ENCODE measurements at places on chromosomes 2 and 18. TPM values are rescaled to one million over a fixed set of nuclear protein-coding genes. Genes with fewer than 3 reads are reported as not detected.

Gene DIS3L2
- 27.8 TPM for total RNA-seq

Gene IGFBP5
- total RNA-seq, result not detected

Gene FBXO48
- total RNA-seq, result 1.2 TPM

Gene CCDC85A
- total RNA-seq, result not detected

Gene NAT8
- not detected for total RNA-seq

Gene HDAC4
- 45.9 TPM for total RNA-seq

GRCh38 chr2:171409436-171409971, 24.3 kb downstream of the METTL8 start:
- no peak for DNase-seq

DNA sequence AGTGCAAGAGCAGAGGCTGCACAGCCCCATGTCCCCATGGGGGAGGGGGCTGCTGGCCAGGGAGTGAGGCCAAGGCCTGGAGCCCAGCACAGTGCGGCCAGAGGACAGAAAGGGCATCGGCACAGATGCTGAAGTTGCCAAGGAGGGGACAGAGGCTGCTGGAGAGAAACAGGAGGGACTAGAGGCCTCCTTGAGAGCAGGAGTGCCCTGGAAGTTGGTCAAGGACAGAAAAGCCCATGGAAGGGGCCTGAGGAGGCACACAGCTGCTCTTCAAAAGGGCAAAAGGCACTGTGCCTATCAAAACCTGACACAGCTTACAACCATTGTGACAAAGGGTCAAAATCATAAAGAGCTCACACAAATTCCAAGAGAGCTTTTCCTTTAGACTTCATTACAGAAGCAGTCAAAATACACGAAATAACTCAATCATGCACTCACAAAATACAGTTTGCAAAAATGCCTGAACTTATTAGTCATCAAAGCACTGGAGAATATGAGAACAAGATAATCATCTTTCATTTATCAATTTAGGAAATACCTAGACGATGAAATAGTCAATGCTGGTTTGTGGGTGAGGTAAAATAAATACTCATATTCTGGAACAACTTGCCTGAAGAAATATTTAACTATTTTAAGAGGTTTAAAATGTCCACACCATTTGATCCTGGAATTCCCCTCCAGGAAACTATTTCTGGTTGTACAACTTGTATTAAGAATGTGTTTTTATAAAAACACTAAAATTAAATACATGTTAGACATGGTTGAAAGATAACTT, 79.6 kb downstream of the USP40 start:
- DNase-seq, result no peak

GRCh38 chr2:130787841-130788240, 32.5 kb downstream of the AMER3 start:
- DNase-seq, result no peak

DNA sequence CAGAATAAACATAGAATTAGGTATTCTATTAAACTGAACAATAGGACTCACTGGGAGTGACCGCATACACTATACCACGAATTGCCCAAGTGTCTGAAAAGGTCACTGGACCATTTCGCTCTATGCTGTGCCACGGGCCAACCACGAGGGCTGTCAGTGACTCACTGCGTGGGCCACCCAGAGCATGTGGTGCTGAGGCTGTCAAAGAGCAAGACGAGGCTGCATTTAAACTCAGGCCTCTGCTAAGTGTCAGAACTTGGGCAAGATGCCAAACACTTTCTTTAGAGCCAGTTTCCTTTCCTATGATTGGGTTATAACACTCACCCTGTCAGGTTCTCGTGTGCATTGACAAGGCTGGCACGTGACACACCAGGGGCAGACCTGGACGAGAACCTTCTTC, 97.5 kb downstream of the SH3YL1 start:
- peak; percentile 45 for DNase-seq

- no peak for DNase-seq
These were observed 99.3 kb upstream of the LRATD1 start for GRCh38 chr2:14533131-14533757.

DNA sequence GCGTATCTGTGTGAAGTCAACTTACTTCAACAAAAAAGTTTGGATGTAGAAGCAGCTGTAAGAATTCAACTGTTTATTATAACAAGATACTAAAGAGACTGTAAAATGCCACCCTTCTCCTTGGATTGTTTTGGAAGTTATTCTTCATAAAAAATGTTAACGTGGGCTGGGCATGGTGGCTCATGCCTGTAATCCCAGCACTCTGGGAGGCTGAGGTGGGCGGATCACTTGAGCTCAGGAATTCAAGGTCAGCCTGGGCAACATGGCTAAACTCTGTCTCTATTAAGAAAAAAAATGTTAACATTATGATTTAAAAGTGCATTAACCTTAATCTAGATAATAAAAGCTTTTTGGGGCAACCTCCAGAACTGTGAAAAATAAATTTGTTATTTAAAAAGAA, 7.7 kb downstream of the CIAO1 start:
- DNase-seq, result no peak

DNA sequence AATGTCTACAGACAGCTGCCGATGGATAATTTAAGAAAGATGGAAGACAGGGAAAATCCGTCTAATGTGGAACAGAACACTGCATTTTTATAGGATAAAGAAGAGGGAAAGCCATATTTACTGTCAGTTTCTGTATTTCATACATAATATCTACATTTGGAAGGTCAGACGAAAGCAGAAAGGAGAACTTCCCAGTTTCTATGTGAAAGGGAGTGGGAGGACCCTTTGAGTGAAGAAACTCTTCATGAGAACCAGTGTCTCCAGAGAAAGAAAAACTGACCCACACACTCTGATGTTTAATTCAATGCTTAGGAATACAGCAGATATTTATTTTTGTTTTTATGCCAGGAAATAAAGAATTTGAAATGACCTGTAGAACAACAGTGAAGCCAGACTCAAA, 127.2 kb downstream of the CALCRL start:
- no peak for DNase-seq

- DNase-seq, result peak; percentile 89
These were observed 40.1 kb downstream of the ARHGAP25 start for GRCh38 chr2:68774569-68775271.

DNA sequence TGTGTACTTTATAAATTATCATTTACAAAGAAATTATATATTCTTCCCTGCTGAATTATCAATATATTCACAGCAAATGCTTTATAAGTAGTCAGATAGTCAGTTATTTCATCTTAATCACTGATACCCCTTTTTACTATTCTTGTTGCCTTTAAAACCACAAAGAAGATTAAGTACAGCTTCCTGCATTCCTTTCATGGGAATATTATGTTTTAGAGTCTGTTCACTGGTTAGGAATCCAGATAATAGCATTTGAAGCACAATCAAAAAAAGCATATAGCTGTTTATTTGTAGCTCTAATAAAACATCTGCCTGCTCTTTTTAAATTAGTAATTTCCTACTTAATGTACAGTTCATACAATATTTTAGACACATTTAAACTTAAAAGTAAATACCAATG, 508.9 kb downstream of the FBXO15 start:
- DNase-seq, result no peak

- no peak for DNase-seq
These were observed 25.6 kb downstream of the IKZF2 start for GRCh38 chr2:213125646-213126347.

DNA sequence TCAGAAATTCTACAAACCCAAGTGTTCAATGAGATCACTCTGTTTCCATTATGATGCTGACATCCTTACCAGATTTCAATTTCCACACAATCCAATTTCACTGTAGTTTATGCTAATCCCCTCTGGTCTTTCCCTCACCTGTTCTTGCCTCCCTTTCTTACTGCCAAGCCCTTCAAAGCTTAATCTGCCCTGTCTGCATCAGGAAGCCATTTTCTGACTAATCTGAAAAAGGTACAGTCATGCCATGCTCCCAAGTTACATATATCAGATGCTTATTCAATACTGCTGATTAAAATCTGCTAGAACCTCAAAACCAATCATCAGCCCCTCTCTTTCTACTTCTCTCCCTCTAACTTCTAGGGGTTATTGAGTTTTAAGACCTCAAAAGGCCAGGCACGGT, 8.9 kb downstream of the KRTCAP3 start:
- no peak for DNase-seq

DNA sequence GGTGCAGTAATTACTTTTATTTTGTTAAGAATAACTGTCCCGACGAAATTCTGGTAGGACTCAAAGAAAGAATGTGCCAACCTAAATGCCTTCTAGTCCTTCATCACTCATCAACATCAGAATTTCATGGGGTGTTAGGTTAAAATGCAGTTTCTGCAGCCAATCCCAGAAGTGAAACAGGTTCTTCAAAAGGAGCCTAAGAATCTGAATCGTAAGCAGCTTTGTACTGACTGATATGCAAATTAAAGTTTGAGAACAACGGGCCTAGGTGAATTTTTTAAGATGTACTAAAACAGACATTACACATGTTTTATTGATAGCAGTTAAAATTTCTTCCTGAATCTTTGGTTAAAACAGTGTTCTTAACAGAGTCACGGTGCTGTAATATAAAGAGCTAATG, 140.3 kb upstream of the ZC3H15 start:
- no peak for DNase-seq

DNA sequence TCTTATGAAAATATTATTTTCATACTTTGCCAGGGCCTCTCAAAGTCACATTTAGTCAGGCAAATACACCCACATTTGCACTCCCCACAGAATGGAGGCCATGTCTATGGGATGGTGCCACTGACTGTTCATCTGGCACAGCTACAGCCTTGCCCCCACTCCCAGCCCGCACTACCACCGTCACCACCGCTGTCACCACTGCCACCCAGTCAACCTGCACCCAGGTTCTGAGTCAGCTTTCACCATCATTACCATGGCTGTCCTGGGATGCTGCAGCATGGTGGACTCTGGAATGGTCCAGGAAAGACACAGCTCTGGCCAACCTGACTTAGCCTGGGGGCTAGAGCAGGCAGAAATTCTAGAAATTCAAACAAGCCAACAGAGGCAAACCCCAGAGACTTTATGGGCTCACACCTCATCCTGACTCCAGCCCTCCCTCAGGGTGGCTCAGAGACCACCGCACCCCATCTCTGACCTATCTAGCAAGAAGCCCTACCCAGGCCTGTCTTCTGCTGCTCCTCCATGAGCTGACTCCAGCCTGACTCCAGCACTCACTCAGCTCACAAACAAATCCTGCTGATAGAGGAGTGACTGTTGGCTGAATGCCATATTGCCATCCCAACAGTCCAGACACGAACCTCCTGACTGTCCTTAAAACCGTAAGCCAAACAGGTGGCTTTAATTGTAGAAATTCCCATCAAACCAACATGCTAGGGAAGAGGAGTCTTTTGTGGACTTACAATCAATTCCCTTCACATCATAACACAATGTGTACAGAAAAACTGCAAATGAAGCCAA, 28.0 kb downstream of the DNER start:
- no peak for DNase-seq

GRCh38 chr2:224776795-224777558, 60.8 kb upstream of the CCDC195 start:
- no peak for DNase-seq

DNA sequence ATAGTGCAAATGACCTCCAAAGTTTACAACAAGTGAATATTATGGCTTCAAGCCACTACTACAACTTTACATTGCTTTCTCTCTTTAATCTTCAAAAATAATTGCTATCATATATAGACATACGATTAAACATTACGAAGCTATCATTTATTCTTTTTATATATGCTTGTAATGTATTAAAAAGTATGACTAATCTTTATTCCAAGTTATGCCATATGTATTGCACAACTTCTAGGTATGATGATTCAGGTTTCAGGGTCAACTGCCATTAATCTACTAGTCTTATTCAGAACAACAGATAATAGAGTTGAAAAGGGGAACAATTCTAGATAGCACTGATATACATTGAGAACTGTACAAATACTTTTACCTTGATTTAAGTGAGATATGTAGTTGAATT, 506.2 kb upstream of the TMEFF2 start:
- no peak for DNase-seq

DNA sequence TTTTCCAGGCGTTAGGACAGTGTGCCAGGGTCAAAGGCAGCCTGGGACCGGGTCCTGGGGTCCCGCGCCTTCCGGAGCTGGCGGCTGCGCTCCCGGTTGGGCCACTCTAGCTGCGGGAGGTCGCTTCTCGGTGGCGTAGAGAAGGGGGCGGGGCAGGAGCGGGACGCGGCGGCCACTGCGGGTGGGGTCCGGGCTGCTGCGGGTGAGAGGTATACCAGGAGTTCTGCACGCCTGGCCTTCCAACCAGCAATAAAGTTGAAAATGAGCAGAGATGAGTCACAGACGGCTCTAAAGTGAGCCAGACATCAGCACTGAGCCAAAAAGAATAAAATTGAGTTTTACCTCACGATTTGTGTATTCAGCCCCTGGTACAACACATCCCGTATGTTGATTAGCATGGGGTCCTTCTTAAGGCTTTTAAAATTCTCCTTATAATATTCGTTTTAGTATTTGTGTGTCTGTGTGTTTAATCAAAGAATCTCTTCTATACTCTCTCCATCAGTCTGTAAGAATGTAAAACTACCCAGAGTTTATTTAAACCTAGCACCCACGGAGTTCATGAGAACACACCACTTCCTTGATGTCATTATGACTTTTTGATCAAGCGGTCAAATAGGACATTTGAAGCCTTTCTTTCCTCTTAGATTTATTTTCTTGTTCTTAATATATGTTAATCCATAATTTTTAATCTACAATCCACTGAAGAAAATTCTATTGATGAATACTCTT, at the start of gene C1GALT1C1L:
Gene C1GALT1C1L, minus strand, starts transcription at position 108 of the 729 bp plus-strand sequence. Its CDS starts 107 bp downstream, at position 1.
- peak; percentile 64 for DNase-seq

DNA sequence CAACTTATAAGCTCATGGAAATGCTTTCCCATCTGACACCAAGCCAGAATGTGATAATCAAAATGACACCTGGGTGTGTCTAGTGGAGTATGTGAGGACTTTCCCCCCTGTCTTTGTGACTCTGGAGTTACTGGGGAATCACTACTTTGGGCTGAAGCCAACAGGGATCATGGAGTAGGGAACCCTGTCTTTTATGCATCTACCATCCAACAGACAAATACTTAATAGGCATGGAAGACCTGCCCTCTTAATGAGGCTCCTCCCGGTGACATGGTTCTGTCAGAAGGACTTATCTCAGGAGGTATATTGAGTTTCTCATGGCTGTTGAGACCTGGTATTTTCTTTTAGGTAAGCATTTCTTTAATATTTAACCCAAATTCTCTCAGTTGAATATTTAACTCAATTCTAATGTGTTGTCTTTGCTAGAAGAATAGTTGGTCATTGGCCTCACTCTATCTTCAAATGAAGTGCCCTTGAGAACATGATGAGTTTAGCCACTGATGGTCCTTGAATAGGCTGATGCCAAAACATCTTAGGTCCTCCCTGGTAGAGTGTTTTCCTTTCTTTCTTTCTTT, 42.1 kb downstream of the TGIF1 start:
- no peak for DNase-seq

GRCh38 chr2:182866461-182867406, at the start of gene FRZB:
Gene FRZB (minus strand): TSS chr2:182866637. CDS start chr2:182866552, 85 bp downstream.
- DNase-seq, result peak; percentile 57

DNA sequence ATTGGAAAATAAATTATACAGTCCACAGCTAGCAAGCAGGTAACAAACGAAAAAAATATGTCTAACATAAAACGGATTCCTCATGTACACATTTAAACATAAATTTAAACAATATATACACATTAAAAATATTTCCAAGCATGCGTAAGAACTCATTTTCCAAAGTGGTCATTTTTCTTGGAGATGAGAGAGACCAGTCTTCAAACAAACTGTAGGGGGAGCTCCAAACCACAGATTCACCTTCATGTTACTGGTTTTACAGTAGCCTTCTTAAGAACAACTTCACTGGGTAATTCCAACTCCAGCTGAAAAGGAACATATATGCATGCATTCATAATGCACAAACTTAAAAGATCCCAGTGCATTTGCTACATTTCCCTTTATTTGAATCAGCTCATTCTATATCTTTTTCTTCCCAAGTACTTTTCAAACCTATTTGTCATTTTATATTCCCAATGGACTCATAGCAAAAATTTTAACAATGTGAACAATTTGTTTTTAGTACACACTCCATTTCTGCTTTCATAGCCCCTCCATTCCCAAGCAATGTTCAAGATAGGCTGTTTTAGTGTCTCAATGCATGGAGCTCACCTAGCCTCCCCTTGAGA, 4.7 kb upstream of the STAMBP start:
- peak; percentile 83 for DNase-seq

Measured in activated CD4-positive, alpha-beta T cell treated with anti-CD3 and anti-CD28 coated beads, Interleukin-2, amount 10 ng/mL, durations not matched to agents 24 days and 14 days (primary cell).